ENCODE measurements at places on chromosomes 1 and 21.

- DNase-seq: no peak
These were observed 22.6 kb upstream of the RNF187 start for GRCh38 chr1:228464487-228464983.

- no peak for DNase-seq
These were observed at the start of gene MXRA8 for GRCh38 chr1:1358433-1359271. TSS of gene MXRA8 (minus strand) at chr1:1358555. CDS start at chr1:1358504, 51 bp downstream.

- no peak for DNase-seq
These were observed 86.9 kb downstream of the ADARB1 start for GRCh38 chr21:45161038-45161945.

GRCh38 chr1:40932006-40932405, 47.5 kb upstream of the CTPS1 start:
- no peak for DNase-seq

GRCh38 chr1:201719812-201720521, 109.0 kb upstream of the IPO9 start:
- no peak for DNase-seq

- DNase-seq: no peak
These were observed 12.6 kb downstream of the FTCD start for GRCh38 chr21:46142582-46143473.

DNA sequence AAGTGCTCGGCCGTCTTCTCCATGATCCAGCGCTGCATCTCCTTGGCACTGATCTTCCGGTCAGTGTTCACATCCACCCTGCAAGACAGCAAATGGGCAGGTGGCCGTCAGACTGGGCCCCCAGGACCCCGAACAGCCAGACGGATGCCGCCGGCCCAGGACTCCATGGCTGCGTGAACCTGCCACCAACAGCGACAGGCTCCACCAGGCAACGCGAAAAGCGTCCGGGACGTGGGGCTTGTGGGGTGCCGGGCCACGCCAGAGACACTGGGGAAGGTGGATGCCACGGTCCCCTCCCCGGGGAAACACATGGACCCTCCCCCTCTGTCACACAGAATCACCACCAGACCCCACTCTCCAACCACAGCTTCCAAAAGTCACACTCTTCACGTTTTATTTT, 7.9 kb downstream of the SDF4 start:
- no peak for DNase-seq

DNA sequence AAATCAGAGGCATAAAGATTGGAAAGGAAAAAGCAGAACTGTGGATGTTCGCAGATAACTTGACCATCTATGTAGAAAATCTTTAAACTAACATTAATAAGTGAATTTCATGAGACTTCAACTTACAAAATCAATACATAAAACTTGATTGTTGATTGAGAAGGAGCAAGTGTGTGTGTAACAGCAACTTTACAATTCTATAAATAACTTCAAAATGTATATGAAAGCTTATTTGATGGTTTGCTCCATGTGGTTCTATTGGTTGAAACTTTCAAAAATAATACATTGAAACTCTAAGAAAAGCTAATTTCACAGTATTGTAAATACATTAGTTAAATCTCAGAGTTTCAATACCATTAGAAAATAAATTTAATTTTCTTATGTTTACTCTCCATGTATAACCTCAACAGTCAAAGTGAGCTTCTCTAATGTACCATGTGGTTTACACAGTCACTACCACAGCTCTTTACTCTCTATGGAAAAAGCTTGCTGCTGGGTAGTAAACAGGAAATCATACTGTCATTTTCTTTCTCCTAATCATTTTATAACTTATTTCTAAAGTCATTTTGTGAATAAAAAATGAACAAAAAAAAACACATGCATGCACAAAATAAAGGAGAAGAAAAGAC, 12.0 kb downstream of the AKT3 start:
- DNase-seq: no peak

DNA sequence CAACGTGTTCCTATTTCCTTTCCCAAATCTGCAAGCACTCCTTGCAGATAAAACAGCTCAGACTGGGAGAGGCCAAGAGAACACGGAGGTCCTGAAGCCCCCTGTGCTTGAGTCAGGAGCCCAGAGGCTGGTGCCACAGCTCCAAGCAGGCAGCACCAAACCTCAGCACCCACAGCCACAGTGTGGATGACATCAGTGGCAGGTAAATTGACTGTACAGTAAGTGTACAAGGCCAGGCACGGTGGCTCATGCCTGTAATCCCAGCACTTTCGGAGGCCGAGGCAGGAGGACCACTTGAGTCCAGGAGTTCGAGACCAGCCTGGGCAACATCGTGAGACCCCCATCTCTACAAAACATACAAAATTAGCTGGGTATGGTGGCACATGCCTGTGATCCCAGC, 1.9 kb upstream of the COL6A1 start:
- no peak for DNase-seq

GRCh38 chr1:8517661-8518489, 200.0 kb downstream of the SLC45A1 start:
- peak; percentile 24 for DNase-seq

DNA sequence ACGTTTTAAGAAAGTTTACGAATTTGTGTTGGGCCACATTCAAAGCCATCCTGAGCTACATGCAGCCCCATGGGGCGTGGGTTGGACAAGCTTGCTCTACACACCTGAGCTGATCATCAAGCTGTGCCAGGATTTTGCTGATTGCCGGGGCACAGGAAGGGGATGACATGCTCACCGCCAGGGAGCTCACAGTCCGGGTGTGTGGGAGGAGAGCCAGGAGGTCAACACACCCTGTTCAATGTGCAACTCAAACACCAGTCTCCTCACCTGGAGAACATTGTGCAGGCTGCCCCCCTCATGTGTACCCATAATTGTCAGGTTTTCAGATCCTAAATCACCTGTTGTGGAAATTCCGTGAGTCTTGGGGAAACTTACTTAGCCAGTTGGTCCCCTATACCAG, 969 bp downstream of the CYP4A11 start:
- DNase-seq: no peak

DNA sequence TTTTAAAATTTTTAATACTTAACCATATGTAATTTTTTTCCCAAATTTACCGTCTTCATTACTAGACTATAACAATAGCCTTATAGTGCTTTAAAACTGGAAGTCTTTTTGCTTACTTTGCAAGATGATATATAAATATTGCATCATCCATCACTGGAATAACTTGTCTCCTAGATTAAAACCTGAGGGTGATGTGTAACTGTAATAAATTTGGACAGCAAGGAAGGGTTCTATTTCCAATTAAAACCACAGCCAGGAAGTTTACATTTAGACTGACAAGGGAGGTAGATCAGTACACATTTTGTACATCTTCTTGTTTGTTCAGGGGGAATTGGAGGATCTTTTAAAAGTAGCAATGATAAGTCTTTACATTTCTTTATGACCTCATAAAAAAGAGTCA, 21.9 kb downstream of the NTNG1 start:
- DNase-seq: no peak

GRCh38 chr1:167981933-167982332, 45.1 kb upstream of the MPC2 start:
- no peak for DNase-seq

GRCh38 chr21:45906196-45906805, 75.3 kb upstream of the COL6A1 start:
- DNase-seq: no peak

DNA sequence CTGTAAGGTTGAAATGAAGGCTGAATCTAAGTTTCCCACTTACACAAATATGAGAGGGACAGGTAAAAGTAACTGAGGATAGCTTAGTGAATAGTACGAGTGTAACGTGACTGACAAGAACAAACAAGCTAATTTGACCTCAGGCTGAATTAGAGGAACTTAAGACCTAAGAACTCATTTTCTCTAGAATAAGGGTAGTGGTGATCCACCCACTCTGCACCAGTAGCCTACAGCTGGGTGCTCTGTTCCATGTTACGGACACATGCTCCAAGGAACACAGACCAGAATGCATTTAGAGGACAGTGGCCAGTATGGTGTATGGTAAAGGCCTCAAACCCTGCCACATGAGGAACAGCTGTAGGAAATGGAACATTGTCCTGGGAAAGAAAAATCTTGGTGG, 14.9 kb upstream of the TMEM9 start:
- no peak for DNase-seq

- DNase-seq: no peak
These were observed 15.1 kb upstream of the DMBX1 start for GRCh38 chr1:46474570-46474969.

GRCh38 chr1:185775501-185775900, 41.3 kb downstream of the HMCN1 start:
- DNase-seq: no peak

- DNase-seq: no peak
These were observed 349.4 kb downstream of the HLX start for GRCh38 chr1:221228594-221228993.

DNA sequence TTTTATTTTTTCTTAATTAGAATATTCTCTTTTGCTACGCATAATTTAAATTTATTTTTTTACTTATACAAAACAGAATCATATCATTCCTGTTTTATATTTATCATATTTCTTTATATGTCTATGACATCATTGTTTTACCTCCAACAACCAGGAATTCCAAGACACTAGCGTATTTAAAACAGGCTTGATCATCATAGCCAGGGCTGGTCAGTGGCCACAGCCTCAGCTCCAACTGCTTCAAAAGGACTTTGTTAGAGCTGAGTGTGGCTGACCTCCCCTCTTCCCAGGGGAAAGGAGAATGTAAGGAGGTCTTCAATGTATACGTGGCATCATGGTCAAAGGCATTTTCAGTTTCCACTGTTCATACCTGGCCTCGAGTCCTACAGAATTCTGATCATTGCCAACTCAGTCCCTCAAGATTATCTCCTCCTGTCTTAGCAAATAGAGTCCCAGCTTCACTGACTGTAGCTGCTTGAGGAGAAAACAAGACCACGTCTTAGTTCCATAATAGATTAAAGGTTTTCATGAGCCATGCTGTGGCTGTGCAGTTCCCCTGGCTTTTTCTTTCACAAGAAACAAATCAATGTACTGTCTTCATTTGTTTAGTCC, 444.0 kb downstream of the PTPRC start:
- no peak for DNase-seq

GRCh38 chr21:39388811-39389155, 39.9 kb upstream of the HMGN1 start:
- no peak for DNase-seq

GRCh38 chr21:30491963-30492428, at the start of gene KRTAP19-3:
TSS of gene KRTAP19-3 (minus strand) at chr21:30492013. CDS start at chr21:30491957, 56 bp downstream.
- no peak for DNase-seq

DNA sequence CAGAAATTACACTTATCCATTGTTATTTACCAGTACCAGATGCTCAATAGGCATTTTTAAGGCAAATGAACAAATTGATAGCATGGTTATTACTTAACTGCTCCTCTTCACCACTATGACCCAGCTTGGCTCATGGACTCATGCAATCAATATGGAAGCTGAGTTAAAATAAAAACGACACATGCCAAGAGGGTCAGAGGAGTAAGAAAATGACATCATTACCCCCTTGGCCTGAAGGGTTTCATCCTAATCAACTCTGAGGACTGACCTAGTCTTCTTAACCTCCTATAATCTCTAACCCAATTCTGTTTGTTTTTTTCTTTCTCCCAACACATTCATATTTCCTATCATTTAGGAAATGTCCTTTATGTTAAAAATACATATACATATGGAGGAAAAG, 41.6 kb downstream of the IRF2BP2 start:
- no peak for DNase-seq

GRCh38 chr1:38077523-38078147, 31.0 kb upstream of the POU3F1 start:
- DNase-seq: no peak

GRCh38 chr1:15994590-15995351, 9.3 kb upstream of the SRARP start:
- no peak for DNase-seq

DNA sequence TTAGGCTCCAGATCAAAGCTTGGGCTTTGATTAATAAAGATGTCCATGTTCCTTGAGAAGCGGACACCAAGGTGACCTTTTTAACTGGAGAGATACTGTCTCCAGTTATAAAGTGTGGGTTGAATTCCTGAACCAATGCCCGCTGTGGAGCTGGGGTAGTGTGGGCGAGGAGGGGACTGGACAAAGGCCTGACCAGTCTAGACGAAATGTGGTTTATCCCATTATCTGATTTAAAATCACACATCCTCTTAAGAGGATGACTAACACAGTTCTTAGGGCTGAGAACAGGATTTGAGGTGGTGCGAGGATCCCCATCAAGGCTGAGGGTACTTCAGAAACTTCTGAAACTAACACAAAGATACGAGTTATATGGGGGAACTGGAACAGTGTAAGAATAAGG, 84.5 kb upstream of the GCLM start:
- DNase-seq: no peak

DNA sequence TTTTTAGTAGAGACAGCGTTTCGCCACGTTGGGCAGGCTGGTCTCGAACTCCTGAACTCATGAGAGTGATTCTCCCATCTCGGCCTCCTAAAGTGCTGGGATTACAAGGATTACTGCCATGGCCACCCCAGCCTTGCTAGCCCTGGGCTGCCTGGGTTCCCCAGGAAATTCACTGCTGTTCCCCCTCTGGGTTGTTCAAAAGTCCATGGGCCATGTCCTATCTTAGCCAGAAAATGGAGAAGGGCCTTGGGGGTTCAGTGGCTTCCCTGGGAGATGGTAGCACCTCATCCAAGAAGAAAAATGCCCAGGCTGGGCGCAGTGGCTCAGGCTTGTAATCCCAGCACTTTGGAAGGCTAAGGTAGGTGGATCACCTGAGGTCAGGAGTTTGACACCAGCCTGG, 20.9 kb downstream of the SLC26A9 start:
- DNase-seq: no peak

DNA sequence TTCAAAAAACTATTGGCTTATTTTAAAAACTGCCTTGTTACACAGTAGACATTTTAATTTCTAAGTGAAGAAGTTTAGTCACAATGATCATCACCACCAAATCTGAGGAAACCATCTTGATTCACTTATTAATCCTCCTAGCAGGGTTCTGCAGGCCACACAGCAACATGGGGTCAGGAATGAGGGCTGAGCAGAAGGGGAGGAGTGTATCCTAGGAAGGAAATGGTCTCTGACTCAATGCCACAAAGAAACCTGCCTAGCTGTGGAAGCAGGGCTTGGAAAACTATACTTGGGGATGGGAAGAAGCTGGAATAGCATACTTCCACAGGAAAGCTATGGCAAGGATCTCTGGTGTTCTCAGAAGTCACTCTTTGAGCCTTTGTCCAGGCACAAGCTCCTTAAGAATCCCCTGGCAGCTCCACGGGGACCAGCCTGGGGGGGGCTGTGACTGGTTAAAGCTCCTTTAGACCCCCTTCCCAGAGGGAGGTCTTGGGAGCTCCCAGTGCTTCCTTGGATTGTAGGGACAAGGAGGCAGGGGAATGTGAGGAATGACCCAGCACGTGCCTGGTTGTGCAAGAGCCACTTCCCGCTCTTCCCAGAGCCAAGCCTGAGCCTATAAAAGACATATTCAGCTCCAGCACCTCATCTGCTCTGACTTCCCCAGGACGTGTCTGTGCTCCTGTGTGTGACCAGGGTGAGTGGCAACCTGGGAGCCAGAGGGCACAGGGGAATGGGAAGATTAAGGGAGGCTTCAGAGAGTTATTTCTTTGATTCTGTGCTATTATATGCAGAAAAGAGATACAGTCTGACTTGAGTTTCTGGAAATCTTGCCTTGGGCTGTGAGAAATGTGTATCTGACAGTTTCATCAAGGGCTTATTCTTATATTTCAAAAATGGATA, at the start of gene LCE2A:
Gene LCE2A (plus strand): TSS at position 645 of the 900 bp plus-strand sequence. CDS start 557 bp downstream, outside the sequence.
- no peak for DNase-seq

GRCh38 chr1:54937469-54937868, 43.0 kb upstream of the TMEM61 start:
- DNase-seq: no peak
